ENCODE measurements at places on chromosomes 5 and 9.

GRCh38 chr5:41587668-41588067, 77.3 kb upstream of the PLCXD3 start:
- DNase-seq, result no peak

DNA sequence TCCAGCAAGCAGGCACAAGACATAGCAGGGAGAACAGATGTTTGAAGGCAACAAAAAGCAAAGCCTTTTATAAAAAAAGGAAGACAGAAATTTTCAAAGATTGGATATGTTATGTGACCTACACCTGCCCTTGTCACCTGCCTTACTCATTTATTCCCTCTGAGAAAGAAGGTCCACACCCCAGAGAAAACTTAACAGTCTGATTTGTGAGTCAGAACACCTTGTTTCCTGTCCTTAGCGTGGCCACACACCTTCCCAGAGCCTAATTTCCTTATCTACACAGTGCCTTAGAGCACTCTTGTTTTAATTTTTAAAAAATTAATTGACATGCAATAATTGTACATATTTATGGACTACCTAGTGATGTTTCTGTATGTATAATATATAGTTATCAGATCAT, 419.0 kb upstream of the DAB2 start:
- no peak for DNase-seq

GRCh38 chr9:132216861-132217619, 55.2 kb downstream of the NTNG2 start:
- no peak for DNase-seq

DNA sequence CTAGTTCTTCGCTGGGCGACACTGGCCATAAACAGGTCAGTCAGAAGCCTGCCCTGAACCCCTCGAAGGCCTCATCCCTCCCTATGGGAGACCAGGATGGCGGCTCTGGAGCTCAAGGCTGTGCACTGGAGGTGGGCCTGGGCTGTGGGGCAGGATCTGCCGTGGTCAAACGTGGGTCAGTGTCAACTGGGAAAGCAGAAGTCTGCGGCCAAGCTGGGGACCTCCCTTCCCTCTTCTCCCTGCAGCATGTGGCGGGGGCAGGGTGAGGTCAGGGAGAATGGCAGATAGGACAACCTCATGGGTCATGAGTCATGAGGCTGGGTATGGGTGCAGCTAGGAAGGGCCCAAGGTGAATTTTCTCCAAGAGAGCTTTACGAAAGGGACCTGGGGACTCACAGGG, 132.9 kb downstream of the RXRA start:
- DNase-seq, result no peak

GRCh38 chr5:137933491-137933911, 44.2 kb downstream of the PKD2L2 start:
- DNase-seq, result no peak

- DNase-seq, result no peak
Measured at GRCh38 chr9:69324549-69325401, at the start of gene ENTREP1. ENTREP1 (plus strand) TSS chr9:69325215; CDS start chr9:69325310, 95 bp downstream.

Measured in brain microvascular endothelial cell (primary cell).